ENCODE measurements at places on chromosomes 6 and 20.

DNA sequence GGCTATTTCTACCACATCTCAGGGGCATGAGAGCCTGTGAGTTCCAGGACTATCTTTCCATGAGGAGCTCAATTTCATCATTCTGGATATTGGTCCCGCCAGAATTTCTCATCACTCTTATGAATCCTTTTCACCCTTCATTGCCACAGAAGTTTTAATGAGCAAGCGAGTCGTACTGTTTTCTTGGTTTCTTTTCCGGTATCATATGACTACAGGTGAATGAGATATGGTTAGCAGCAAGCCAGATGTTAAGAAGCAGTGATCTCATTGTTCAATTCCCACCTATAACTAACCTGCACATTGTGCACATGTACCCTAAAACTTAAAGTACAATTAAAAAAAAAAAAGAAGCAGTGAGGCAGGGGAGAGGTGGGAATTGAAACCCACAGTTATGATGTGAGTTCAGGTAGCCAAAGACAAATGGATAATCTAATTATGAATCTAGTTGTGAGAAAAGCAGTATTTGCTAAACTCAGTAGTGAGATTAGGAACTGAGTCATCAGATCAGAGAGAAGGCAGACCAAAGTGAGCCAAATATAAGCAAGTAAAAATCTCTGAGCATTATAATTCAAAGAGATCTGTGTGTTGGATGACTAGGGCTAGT lies 78.0 kb upstream of the ELOVL5 start:
- DNase-seq, result no peak

DNA sequence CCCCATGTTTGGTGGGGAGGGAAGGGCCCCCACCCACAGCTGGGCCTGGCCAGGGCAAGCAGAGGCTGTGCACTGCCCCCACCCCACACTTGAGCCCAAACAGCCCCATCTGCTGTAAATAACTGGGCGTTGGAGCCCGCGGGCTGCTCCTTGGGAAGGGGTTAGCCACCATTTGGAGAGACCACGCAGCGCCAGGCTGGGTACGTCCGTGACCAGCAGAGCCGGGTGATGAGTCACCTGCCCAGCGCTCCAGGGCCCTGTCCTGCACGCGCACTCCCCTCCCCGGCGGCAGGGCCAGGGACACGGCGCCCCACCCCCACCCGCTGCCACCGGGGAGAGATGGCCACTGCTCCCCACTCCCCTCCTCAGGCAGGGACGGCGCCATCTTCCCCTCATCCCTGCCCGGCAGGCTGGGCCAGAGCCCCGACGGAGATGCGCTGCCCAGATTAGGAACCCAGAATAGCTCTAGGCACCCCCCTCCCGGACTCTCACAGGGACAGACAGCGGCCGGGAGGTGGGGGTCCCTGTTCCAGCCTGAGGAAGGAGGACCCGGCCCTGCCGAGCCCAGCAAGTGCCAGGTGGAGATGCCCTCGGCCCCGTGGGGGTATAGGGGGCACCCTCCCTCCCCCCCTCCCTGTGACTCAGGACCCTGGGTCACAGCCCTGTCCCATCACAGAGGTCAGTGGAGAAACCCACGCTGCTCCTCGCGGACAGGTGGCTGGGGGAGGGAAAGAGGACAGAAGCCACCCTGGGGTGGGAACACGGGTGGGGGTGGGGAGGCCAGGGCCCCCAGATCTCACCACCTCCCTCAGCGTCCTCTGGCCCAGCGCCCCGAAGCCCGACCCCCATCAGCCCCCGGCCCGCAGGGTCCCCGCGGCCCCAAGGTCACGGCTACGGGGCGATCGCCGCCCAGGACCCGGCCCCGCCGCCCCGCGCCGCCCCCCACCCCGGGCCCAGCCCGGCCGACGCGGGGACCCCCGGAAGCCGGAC lies 642 bp downstream of the EEF1A2 start:
- no peak for DNase-seq

DNA sequence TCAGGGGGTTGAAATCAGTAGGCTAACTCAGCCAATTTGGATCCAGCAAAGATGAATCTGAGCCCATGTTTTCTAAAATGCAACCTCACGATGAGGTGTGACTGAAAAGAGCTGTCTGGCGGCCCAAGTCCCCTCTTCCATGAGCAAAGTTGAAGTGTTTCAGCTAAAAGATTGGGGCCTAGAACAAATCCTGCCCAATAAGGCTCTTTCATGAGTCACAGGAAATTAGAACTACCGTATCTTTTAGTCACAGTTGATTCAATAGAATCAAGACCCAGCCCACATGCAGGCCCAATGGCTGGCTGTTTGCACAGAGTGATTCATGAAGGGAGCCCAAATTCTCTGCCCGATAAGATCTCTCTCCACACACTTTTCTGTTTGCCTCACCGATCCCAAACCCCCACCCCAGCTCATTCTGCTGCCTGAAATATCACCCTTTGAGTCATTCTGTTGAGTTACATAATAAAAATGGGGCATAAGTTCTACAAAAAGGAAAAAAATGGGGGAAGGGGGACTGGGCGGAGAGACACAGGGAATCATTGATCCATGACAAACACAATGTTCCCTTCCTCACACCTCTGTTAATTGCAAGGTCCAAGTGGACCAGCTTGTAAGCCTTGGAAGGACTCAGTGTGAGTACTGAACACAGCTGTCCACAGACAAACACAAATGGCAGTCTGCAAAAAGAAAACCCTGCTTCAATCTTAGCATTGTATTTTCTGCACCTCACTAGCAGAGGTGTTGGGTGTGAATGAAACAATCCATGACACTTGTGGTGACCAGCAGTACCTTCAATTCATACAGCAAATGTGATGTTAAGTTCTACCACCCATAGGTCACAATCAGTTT lies 13.8 kb downstream of the FOXQ1 start:
- no peak for DNase-seq

DNA sequence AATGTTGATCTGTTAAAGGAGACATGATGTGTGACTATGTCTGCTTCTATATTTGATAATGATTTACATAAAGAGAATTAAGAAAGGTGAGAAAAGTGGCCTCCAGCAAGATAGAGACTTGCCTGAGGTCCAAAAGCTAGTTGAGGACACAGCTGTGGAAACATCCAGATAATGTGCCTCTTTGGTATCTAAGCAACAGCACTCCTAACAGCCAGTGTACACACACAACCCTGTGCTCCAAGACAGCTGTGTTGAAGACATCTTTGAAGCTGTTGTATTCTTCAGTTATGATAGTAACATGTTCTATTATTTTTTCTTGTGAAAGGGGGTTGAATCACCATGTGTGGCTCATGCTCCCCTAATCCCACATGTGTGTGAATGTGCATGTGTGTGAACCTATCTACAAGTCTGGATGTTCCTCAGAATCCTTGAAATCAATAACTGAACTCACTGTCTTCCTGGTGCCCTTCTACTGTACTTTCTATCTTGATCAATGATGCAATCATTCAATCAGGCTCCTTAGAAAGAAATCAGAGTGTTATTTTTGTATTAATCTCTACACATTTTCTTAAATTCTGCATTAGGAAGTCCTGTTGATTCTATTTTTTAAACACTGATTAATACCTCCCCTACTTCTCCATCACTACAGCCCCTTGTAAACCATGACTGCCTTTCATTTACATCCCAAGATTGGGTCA lies 116.7 kb upstream of the SSTR4 start:
- no peak for DNase-seq

DNA sequence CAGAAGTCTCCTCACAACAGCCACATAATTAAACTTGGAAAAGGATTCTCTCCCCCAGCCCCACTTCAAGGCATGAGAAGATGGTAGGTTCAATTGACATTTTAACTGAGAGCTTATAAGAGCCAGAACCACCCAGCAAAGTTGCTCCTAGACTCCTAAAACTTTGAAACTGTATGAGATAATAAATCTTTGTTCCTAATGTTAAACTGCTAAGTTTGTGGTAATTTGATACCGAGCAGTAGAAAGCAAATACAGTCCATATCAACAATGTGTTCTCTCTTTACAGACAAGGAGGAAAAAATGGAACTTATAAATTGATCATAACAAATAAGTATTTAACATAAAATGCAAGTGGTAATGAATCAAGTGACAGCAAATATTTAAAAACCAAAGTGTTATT lies 831.8 kb downstream of the MAFB start:
- DNase-seq, result no peak

DNA sequence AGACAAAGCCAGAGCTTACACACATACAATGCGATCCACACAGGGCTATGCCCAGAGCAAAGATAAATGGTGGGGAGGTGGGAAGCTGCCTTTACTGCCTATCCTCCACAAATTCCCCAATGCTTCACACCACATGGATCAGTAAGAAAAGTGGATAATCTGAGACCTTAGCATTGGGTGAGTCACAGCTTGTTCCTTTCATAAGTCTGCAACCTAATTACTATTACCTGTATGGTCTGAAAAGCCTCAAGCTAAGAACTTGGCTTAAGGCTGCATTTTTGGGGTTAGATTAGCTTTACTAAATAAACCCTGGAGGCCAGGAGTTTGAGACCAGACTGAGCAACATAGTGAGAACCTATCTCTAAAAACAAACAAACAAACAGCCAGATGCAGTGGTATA lies 66.0 kb upstream of the BTBD3 start:
- no peak for DNase-seq

DNA sequence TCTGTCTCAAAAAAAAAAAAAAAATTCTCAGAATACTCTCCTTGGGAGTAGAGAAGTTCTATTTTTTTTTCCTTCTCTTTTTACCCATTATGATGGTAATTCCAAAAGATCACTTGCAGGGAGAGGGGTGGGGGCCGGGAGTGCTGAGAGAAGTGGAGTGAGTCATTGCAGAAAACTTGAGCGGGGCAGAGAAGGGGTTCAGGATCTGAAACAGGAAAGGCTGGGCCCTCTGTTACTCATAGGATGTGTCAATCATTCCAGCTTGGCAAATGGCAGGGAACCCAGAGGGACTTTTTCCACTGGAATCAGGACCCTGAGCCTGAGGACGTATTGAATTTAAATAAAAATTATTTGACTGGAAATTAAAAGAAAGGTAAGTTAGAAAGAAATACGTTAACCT lies 111.4 kb upstream of the ARMC2 start:
- no peak for DNase-seq

GRCh38 chr6:186340-186965 lies 105.8 kb upstream of the DUSP22 start:
- no peak for DNase-seq

- DNase-seq, result no peak
These were observed 7.9 kb upstream of the MCHR2 start for GRCh38 chr6:100001915-100002388.

GRCh38 chr20:10367943-10368701 lies 65.9 kb downstream of the MKKS start:
- DNase-seq, result no peak

DNA sequence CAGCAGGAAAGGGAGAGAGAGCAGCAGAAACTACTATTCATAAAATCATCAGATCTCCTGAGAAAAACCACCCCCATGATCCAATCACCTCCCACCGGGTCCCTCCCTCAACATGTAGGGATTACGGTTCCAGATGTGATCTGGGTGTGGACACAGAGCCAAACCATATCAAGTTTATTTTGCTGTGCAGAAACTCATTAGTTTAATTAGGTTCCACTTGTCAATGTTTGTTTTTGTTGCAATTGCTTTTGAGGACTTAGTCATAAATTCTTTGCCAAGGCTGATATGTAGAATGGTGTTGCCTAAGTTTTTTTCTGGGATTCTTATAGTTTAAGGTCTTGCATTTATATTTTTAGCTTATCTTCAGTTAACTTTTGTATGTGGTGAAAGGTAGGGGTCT lies 422.0 kb upstream of the HS3ST5 start:
- no peak for DNase-seq

GRCh38 chr6:78810698-78811097 lies 56.7 kb upstream of the IRAK1BP1 start:
- no peak for DNase-seq

DNA sequence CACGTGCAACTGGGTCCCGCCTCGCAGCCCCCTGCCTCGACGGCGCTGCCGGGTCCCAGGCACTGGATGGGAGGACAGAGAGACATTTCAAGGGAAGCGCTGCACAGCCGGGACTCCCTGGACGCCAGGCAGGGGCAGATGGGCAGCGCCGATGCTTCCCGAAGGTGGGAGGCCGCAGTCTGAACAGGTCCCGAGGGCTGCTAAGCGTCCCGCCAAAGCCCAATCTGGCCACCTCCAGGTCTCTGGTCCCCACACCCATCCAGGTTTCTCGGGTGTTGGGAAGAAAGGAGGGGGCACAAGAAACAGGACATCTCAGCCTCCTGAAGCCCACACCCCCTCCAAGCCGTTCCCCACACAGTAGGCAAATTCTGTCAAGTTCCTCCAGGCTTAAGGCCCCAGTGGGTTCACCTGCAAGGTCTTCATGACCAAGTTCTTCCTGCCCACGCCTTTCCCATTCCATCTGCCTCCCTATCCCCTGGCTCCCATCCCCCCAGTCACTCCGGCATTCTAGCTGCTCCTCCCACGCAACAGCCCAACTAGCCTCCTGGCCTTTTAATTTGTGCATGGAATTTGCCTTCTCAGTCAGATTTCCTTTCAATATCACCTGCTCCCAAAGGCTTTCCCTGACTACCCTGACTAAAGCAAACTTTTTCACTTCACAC lies 5.4 kb upstream of the CPXM1 start:
- DNase-seq, result no peak

DNA sequence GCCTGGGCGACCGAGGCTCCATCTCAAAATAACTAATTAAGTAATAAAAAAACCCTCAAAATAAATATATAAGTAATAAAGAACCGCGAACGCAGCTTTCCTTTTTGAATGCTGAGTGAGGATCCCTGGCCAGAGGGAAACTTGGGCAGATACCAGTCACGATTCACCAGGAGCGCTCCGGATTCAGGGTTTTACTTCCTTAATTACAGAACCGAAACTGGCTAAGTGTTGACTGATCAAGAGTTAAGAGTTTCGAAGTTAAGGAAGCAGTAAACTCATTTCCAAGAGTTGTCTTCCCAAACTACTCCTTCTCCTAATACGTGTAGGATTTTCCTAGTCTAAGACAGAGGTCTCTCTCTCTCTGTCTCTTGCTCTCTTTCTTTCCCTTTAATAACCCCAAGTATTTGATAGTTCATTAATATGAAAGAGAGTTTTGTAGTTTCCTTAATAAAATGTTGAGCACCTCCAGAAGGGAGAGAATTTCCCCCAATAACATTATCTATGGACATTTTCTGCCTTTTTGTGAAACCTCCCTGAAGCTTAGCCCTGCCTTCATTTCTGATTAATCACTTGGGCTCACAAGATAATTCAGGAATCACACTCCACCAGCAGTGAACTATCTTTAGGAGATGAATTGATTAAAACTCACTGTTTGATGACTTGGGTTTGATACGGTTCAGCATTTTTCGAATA lies 61.4 kb upstream of the ZNF217 start:
- DNase-seq, result no peak

GRCh38 chr6:113723182-113723581 lies 134.0 kb upstream of the MARCKS start:
- no peak for DNase-seq

DNA sequence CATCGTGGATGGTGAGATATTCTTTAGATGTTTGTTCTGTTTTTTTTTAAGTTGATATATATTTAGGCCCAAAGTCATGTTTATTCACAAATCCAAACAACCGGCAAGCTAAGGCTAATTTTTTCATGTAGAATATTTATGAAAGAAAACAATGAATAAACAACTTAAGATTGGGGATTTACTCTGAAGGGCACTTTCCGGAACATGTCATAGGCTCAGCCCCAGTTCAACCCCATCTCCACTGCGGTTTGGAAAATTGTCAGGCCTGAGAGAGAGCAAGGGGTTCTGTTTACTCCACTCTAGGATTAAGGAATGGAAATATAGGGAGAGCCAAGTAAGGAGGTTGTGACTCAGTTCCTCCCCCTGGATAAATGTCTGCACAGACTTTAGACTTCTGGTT lies 18.3 kb downstream of the RPS6KA2 start:
- no peak for DNase-seq

GRCh38 chr20:58712806-58713731 lies 20.5 kb downstream of the NPEPL1 start:
- no peak for DNase-seq
